ENCODE measurements at places on chromosomes 11 and 22.

DNA sequence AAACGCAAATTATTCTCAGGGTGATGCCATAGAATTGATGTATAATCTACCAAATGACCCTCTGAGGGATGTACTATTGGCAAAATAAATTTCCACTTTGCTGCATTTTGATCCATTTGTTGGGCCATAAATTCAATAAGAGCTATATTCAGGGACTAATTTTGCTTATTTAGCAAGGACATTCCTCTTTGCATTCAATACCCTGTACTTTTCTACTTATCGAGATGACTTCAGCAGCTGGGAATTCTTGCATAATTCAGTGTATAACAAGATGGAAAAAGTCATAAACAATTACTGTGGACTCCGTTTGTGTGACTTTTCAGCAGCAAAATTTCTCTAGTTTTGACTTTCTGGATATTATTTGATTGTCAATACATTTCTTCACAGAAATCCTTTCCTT is 744.7 kb upstream of the CCDC179 start:
- no peak for DNase-seq

DNA sequence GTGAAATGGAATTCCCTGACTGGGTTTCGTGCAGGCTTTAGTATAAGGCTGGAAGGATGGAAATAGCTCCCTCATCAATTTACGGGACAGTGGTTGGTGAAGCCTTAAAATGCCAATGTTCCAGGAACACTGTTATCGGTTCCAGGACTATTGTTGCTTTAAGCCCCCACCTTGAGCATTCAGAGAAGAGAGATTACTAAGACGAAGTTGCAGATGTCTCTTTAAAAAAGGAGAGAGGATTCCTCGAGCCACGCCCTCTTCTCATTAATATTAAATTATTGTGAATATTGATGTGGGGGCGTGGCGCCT is 195 bp upstream of the CREB3L1 start:
- no peak for DNase-seq

GRCh38 chr11:17383461-17383860 is 5.0 kb downstream of the KCNJ11 start:
- DNase-seq: no peak

- no peak for DNase-seq
Measured at GRCh38 chr11:111298413-111299100, at the start of gene POU2AF3. Gene POU2AF3 (plus strand): TSS chr11:111298546. CDS start chr11:111298582, 36 bp downstream.

GRCh38 chr11:95556342-95557163 is 233.0 kb downstream of the FAM76B start:
- no peak for DNase-seq
